ENCODE measurements at places on chromosomes 3 and 15.

DNA sequence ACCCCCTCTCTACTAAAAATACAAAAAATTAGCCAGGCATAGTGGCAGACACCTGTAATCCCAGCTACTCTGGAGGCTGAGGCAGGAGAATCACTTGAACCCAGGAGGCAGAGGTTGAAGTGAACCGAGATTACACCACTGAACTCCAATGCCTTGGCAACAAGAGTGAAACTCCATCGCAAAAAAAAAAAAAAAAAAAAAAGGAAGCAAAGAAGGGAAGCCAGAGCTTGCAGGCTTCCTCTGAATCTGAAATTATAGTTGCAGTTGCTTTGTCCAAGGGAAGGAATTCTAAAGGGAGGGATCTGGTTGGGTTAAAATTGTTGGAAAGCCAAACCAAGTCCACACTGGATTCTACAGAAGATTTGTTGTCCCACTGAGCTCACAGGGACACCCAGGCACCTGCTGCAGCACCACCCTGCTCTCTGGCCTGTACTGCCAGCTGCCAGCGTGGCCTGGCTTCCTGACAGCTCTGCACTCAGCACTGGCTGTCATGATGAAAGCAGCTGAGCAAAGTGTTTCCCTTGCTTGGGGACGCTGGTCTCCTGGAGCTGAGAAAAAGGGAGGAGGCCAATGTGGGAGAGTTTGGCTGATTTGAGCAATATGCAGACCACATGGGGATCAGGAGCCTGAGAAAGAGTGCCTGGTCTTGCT, 88.8 kb upstream of the HES1 start:
- peak; percentile 97 for DNase-seq

DNA sequence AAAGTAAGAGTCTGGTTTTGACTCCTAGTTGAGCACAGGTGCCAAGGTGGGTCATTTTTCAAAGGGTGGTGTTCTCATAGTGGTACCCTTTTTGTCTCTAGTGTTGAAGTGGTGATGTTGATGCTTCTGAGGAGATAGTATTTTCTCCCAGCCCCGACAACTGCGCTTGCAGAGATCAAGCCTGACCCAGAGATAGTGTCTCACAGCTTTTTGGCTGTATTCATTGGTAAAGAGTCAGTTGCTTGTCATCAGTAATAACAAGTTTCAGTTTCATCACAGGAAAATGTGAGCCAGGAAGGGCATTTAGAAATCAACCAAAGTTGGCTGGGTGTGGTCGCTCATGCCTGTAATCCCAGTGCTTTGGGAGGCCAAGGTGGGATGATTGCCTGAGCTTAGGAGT, 139.3 kb downstream of the NFKBIZ start:
- no peak for DNase-seq

DNA sequence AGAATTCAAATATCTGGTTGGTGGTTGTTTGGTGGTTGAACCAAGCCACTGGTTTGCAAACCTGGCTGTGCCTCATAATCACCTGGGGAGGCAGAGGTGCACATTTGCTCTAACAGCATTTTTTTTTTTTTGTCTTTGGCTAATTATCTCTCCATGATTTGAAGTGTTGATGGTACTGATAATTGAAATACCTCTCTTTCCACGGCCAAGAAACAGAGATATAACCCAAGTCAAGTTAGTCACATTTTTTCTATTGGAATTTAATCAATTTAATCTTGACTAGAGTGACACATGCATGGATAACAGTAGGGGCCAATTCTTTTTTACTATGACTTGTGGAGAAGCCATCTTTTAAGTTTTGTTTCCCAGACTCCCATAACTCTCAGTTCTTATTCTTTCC, 37.5 kb upstream of the SUCLG2 start:
- no peak for DNase-seq

DNA sequence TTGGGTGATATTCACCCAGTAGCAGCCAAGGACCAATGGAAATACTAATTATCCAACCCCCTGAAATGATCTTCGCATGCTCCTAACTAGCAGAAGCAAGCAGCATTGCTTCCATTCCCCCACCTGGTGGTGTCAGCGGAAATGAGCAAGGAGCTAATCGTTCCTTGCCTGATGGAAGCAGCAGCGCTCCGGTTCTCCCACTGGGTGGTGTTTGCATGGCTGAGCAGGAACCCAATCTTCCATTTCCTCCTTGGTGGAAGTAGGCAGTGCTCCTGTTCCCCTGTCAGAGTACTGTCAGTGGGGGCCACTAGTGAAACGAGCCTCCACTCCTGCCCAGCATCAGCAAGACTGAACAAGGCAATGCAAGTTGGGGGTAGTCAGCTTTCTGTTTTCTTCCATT, 311.5 kb downstream of the CACNA2D3 start:
- no peak for DNase-seq

DNA sequence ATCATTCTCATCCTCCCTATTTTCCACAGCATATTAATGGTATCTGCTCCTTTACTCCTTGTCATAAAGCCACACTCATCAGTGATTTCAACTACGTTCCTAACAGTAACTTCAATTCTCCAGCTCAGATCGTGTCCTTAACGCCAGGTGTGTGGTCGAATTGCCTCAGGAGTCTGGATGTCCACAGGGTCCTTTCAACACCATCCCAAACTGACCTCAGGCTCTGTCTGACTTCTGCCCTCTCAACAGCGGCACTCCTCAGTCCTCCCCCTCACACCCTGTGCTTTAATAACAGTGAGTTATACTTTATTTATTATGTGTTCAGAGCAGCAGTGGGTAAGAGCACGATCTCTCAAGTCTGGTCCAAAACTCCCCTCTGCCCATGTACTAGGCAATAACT, 42.4 kb downstream of the ST3GAL6 start:
- no peak for DNase-seq

DNA sequence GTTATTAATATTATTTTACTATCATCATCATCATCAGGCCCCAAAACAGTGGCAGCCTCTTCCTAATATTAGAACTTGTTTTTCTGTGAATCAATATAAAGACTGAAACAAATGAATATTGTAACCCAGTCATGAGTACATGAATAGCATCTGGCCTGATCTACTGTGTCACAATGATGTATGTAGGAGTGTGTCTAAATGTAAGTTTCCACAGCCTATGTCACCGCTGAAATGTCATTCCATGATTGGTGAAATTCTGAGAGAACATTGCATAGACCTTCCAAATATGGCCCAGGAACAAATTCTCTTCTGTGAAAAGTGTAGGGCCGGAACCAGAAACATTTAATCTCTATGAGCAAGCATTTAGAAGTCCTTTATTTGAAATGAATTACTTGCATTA, 20.6 kb upstream of the C3orf49 start:
- no peak for DNase-seq

DNA sequence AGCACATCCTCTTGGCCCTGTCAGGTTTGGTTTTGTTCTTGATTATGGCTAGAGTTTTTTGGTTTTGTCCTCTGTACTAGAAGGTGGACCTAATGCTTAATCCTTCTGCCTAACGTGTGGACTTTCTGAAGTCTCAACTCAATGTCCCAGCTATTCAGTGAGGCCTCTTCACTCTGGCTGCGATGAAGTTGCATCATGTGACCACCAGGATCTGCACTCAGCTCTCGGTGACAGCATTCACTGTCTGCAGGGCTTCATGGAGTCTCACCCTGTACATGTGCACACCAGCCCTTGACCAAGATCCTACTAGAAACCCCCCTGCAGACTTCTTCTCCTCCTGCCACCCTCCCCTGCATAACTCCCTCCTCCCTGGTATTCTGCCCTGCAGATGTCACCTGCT, 38.7 kb upstream of the HRH1 start:
- no peak for DNase-seq

DNA sequence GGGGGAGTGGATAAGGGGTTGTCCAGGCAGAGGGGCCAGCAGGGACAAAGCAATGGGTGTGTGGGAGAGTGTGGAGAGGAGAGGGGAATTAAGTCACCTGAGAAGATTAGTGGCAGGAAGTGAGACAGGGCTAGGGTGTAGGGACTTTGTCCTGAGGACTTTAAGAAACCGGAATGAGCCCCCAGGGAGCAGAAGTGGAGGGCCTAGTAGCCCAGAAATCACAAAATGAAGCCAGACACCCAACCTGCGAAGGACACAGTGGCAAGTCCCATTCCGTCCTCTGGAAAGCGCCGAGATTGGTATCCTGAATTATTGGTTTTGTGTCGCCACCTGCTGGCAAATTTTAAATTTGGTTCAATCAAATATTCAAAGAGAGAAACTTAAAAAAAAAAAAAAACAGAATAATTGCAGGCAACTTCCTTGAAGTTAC, 78.0 kb upstream of the SLC25A36 start:
- peak; percentile 84 for DNase-seq

DNA sequence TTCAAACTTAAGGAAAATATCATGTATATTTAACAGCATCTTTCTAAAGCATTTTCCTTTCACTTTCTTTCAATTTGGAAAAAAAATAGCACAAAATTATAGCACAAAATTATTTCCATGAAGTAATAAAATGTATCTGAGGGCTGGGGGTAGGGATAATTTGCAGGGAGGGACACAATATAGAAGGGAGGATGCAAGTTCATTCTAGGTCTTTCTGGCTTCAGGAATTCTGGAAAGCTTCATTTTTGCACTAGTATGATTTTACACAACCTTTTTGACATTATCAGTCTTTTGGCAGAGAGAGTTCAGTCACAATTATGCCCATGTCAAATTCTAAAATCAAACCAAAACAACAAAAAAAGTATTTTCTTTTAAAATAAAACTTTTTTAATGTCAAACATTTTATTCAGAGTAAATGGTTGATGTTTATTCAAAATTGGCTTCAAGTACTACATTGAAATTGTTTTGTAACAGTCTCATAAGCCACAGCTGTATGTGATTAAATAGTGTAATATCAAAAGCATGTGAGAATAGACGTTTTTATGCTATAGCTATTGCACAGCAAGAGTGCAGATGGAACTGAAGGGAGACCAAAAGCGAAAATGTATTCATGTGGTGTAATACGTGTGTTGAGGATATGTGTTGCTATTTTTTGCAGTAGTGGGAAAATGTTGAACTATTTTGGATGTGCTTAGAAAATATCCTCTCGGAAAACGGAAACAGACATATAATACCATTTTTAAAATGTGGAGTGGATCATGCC, 5.8 kb downstream of the RBMS3 start:
- DNase-seq, result peak; percentile 40

GRCh38 chr3:16658925-16659793, 53.9 kb upstream of the DAZL start:
- DNase-seq, result no peak

DNA sequence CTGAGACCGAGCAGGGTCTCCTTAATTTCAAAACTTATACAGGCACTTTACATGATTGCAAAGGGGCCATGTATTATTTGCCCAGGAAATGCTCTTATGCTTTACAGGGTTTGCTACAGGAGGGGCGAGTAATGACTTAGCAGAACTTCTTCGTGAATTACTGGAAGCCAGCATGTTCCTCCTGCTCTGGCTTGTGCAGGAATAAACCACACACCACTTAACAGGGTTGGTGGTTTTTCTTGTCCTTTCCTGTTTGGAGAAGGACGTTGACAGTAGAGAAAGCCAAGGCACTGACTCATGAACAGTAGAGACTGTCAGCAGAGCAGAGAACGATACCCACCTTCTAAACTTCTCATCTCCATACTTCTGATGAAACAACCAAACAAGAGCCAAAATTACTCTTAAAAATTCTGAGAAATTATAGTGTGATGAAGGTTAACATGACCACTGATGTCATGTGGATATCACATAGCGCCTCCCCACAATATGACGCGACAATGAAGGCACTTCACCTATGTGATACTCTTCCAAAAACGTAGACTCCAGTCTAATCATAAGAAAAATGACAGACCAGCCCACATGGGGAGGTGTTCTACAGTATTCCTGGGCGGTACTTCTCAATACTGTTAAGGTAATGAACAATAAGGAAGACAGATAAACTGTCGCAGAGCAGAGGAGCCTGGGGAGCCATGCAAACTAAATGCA, 24.7 kb upstream of the MCTP2 start:
- no peak for DNase-seq

DNA sequence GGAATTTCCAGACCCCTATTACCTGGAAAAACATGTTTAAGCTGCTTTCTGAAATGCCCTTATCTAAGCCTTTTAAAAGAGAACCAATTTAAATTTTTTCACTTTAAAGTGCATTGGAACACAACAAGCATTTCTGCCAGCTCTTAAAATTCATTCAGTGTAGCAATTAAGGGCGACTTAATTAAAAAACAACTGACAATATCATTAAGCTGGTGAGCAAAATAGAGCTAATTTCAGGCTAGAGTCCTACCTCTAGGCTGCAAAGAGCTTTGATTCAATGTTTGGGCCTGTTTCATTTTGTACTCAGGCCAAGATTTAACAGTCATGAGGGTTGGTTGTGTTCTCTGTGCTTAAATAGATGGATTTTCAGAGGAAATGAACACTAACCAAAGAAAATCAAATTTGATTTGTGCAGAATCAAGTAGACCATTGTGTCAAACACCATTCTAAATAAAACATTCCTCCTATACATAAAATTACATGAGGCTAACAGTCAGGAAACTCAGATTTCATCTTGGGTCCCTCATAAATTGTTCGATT, 114.6 kb downstream of the TMEM108 start:
- no peak for DNase-seq

DNA sequence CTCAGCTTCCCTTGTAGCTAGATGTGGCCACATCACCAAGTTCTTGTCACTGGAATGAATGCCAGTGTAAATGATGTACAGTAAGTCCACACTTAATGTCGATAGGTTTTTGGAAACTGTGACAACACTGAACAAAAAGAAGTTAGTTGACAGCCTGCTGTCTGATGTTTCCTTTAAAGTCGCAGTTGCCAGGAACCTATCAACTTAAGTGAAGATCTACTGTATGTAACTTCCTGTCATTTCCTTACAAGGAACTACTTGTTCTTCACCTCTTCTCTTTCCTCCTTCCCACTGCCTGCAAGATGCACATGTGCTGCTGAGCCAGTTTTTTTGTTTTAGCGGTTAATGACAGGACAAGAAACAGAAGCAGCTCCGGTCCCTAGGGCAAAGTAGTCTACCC, 44.6 kb downstream of the HDGFL3 start:
- no peak for DNase-seq

GRCh38 chr15:89486726-89487050, 9.7 kb downstream of the RHCG start:
- DNase-seq, result no peak

GRCh38 chr3:8702560-8702959, 31.0 kb upstream of the CAV3 start:
- DNase-seq, result no peak

GRCh38 chr15:98957655-98958054, 49.9 kb downstream of the PGPEP1L start:
- DNase-seq, result no peak

GRCh38 chr15:49383266-49383665, 39.8 kb upstream of the FGF7 start:
- DNase-seq, result no peak

DNA sequence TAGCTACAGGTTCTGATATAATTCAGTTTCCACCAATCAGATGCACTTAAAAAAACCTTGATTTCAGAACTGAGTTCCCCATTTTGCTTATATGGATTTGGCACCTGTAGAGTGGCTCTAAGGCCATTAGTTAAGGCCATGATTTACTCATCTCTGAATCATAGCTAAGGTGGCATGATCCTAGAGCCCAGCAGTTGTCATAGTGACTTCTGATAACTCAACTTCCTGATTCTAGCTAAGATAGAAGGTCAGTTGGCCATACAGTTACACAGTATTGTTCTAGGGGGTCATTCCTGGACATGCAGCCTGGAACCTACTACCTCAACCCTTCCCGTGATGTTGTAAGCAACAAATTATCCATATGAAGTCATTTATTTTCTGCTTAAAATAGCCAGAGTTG, 15.9 kb upstream of the TMEM87A start:
- no peak for DNase-seq
